ENCODE measurements at places on chromosomes 5 and 9. TPM values are rescaled to one million over a fixed set of nuclear protein-coding genes. Genes with fewer than 3 reads are reported as not detected.

DNA sequence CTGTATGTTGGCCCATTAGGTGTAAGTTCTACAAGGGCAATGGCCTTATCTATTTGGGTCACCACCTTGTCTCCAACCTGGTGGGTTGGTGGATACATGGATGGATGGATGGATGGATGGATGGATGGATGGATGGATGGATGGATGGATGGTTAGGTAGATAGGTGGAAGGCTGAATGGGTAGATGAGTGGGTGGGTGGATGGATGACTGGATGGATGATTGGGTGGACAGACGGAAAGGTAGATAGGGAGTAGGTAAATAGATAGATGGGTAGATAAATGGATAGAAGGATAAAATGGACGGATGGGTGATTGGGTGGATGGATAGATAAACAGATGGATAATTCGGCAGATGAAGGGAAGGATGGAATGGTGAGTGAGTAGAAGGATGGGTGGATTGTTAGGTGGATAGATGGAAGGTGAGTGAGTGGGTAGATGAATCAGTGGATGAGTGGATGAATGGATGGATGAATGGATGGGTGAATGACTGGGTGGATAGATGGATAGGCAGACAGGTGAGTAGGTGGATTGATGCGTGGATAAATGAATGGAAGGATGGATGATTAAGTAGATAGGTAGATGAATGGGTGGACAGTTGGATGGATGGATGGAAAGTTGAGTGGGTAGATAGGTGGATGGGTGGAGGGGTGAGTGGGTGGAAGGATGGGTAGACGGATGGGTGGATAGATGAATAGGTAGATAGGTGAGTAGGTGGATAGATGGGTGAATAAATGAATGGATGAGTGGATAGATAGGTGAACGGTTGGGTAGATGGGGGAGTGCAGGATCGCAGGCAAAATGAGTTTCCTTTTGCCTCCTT is 83.1 kb upstream of the FBXW11 start:
- ATAC-seq: no peak

GRCh38 chr5:159209438-159210209 is at the start of gene RNF145:
Gene RNF145 (minus strand): TSS chr5:159209553. CDS start chr5:159203617, 5,936 bp downstream.
- ATAC-seq: peak; percentile 91

DNA sequence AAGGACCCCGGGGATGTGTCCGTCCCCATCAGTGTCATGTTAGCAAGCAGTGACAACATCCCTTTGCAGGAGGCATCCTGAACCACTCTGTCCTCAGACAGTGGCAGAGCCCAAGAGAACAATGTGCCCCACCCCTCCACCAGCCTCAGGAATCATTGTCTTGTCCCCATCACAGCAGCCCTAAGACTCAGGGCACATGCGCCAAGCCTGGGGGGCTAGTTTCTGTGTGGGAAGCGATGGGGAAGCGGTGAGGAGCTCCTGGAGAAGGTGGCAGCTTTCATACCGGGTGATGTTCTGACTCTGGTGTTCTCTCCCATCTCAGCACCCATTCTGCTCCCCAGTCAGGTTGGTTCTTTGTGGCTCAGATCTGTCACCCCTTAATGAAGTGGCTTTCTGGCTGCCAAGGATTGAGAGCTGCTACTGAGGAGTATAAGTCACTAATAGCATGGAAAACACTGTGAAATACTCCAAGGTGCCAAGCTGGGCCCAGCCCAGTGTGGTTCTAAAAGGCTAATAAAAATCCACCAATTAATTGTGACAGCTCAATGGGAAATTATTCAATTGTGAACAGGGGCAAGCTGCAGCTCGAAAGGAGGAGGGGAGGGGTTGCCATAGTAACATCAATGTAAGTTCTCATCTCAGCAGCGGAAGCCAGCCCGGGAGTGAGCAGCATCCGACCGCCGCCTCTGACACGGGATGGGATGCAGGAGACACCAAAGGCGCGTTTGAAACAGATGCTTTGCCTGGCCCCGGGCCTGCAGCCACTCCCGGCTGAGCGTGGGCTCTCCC is 4.7 kb downstream of the QRFP start:
- peak; percentile 39 for ATAC-seq

- no peak for ATAC-seq
Measured at GRCh38 chr9:4630836-4631235, 31.3 kb upstream of the PLPP6 start.

GRCh38 chr9:101028346-101029314 is at the start of gene PLPPR1:
Gene PLPPR1 (plus strand): TSS chr9:101028727.
- peak; percentile 28 for ATAC-seq

DNA sequence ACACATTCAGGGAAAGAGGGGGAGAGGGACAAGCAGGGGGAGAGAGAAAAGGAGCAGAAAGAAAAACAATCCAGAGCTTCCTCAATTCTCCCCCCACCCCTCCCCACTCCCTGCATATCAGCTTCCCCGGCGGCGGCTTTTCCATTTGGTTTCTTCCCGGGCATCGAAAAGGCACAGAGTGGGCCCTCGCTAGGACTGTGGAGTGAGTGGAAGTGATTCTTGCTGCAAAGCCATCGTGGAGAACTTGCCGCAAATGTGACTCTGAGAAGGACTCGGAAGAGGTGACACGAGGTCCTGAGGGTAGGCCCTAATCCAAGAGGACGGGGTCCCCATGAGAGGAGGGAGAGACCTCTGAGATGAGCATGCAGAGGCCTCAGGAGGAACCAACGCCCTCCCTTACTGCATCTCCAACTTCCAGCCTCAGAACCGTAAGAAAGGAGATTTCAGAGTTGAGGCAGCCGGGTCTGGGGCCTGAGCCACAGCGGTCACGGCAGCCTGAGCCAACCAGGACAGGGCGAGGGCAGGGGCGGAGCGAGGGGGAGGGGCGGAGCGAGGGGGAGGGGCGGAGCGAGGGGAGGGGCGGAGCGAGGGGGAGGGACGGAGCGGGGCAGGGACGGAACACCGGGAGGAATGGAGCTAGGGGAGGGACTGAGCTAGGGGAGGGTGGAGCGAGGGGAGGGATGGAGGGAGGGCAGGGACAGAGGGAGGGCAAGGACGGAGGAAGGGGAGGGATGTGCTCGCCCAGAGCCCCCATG is 21.2 kb upstream of the SARDH start:
- peak; percentile 63 for ATAC-seq

- ATAC-seq: no peak
Measured at GRCh38 chr5:114977979-114978573, 191.6 kb downstream of the TRIM36 start.

- ATAC-seq: no peak
Measured at GRCh38 chr5:28390341-28390740, 1352.0 kb upstream of the CDH9 start.

DNA sequence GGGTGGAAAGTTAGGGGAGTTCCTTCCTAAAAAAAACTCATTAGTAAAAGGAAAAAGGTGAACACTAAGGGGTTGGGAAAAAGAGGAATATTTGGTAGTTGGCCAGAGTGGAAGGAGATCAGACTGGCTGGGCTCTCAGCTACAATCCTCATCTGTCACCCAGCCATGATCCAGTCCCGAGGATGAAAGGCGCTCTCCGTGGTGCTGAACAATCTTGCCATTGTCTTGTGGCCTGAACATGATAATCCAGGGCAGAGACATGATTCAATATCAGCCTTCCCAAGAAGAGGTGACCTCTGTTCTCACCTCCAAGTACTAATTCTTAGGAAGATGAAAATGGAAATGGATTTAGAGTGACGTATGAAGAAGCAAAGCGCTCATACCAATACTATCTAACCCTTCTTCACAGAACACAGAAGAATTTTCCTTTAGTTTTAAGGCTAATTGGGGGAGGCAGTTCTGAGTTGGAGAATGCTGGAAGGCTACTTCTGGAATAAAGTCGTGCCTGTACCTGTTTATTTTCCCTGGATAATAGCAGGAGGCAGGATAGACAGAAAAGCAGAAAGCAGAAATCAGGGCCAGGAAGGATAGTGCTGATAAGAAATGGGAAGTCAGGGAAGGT is 36.6 kb upstream of the MYORG start:
- ATAC-seq: no peak

DNA sequence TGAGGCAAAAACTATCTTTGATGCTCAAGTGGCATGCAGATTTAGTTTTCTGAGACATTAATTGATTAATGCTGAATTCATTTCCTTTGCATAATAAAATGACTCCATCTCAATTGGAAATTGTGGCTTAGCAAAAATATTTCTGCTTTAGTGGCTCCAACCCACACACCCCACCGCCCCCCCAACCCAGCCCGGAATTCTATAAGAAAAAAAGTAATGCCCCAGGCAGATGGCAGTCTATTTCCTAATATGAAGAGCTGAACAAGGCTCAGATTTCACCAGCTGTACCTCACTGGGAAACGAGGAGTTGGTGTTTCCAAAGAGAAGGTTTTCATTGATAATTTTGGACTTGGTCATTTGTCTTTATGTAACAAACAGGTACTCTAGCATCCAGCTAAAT is 182.1 kb downstream of the FBN2 start:
- no peak for ATAC-seq

GRCh38 chr9:36718612-36719011 is 145.9 kb downstream of the MELK start:
- ATAC-seq: no peak

DNA sequence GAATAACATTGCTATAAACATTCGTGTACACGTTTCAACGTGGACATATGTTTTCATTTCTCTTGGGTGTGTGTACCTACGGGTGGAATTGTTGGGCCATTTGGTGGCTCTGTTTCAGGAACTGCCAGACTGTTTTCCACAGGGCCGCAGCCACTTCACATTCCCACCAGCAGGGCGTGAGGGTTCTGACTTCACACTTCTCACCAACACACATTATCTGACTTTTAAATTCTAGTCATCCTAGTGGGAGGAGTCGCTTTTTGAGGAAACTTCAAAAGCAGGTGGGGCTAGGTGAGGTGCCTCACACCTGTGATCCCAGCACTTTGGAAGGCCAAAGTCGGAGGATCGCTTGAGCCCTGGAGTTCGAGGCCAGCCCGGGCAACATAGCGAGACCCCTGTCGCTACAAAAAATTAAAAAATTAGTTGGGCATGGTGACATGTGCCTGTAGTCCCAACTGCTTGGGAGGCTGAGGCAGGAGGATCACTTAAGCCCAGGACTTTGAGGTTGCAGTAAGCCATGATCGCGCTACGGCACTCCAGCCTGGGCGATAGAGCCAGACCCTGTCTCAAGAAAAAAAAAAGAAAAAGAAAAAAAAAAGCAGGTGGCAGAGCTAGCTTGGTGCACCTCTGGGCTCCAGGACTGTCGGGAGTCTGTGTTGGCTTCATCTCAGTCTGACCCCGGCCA is 28.5 kb downstream of the TSPAN17 start:
- no peak for ATAC-seq

DNA sequence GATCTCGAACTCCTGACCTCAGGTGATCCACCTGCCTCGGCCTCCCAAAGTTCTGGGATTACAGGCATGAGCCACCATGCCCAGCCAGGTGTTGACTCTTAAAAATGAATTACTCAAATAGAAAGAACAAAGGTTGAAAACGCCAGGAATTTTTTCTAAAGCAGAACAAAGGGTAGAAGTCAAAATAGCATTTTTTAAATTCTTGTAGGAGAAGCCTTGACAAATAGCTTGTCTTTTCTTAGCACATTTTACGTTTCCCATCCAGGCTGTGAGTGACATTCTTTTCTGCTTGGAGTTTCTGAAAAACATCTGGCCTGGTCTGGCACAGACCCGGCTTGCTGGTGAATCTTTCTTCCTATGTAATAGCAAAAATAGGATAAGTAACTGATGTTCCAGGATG is 169.4 kb upstream of the ZNF462 start:
- no peak for ATAC-seq

GRCh38 chr9:129868023-129868871 is 33.0 kb downstream of the USP20 start:
- no peak for ATAC-seq

- no peak for ATAC-seq
Measured at GRCh38 chr5:77337686-77338085, 127.2 kb downstream of the PDE8B start.

DNA sequence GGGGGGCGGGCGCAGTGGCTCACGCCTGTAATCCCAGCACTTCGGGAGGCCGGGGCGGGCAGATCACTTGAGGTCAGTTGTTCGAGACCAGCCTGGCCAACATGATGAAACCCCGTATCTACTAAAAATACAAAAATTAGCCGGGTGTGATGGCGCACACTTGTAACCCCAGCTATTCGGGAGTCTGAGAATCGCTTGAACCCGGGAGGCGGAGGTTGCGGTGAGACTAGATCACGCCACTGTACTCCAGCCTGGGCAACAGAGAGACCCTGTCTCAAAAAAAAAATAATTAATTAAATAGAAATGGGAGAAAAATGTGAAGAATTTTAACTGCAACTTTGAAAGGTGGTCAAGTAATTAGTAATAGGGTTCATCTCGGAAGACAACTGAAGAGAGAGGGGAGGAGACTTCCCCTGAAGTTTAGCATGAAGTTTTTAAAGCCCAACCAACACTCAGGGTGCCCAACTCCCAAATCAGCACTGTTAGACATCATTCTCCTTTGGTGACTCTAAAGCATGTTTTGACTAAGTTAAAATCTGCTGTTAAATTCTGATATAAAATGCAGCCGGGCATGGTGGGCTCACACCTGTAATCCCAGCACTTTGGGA is 1.4 kb upstream of the CSNK1A1 start:
- ATAC-seq: no peak

- no peak for ATAC-seq
Measured at GRCh38 chr5:179361037-179361603, 15.9 kb upstream of the ADAMTS2 start.

DNA sequence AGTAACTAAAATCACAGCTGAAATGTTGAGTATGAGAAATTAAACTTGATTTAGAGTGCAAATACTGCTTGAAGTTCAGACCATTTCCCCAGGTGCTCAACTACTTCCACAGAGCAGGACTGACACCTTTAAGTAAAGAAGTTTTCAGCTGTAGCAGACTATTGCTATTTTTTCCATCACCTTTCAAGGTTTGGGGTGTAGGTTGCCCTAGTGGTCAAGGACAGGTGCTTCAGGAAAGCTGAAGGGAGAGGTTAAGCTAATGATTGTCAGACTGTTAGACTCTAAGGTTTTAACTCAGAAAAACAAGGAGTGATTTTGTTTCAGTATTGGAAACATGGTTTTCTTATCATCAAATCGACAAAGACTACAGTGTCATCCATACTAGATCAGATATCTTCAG is 162.1 kb downstream of the CCDC192 start:
- no peak for ATAC-seq

GRCh38 chr9:130116346-130116745 is 55.9 kb upstream of the NCS1 start:
- no peak for ATAC-seq

- ATAC-seq: no peak
Measured at GRCh38 chr5:35342664-35343063, 112.4 kb upstream of the PRLR start.

The NFIB gene
- total RNA-seq: 68.3 TPM

The TICAM2 gene
- total RNA-seq: 1.2 TPM

The SNCAIP gene
- total RNA-seq: 2.2 TPM

The CCNH gene
- total RNA-seq: 125 TPM

The FOXD4L3 gene
- total RNA-seq: not detected

The CSF1R gene
- total RNA-seq: 16.7 TPM

The CAAP1 gene
- 17.1 TPM for total RNA-seq
